Left ventricle myocardium inferior (tissue), 1 donor: ENCODE measurements at places on chromosomes 16 and 17. TPM values are rescaled to one million over a fixed set of nuclear protein-coding genes. Genes with fewer than 3 reads are reported as not detected.

CPHXL2 gene
- total RNA-seq = not detected

AIPL1 gene
- not detected for total RNA-seq

VAT1L gene
- 13.1 TPM for total RNA-seq

GRCh38 chr17:82551779-82552457 lies 32.4 kb downstream of the FOXK2 start:
- no peaks in the 10 kb centered on the region for H3K36me3 ChIP-seq
- peak; percentile 69 for DNase-seq
- H3K4me1 ChIP-seq = peaks cover 76% of the 10 kb centered on the region

DNA sequence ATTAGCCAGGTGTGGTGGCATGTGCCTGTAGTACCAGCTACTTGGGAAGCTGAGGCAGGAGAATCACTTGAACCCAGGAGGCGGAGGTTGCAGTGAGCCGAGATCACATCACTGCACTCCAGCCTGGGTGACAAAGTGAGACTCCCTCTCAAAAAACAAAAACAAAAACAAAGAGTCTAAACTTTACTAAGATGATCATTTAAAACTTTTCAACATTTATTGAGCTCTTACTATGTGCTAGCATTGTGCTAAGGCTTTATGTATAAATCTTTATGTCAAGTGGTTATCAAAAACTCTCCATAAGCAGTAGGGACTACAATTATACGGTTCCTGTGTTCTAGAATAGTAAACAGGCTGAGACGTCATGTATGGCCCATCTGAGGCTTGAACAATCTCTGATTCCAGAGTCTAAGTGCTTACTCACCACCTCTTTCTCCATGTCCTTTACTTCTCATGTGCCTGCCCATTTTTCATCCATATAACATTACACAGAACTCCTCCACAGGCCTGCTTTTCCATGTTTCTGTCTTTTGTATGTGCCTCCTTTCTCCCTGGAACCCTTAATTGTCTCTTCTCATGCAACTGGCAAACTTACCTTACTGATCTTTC lies 66.7 kb downstream of the NUP88 start:
- no peak for DNase-seq
- H3K27me3 ChIP-seq = no peaks in the 10 kb centered on the region
- peaks cover 8% of the 10 kb centered on the region for H3K4me1 ChIP-seq
- H3K36me3 ChIP-seq = peaks cover 92% of the 10 kb centered on the region
- H3K27ac ChIP-seq = no peak overlapping the region

- no peak overlapping the region for H3K27ac ChIP-seq
- H3K4me1 ChIP-seq = no peaks in the 10 kb centered on the region
- no peaks in the 10 kb centered on the region for H3K27me3 ChIP-seq
- no peak for DNase-seq
- H3K36me3 ChIP-seq = no peaks in the 10 kb centered on the region
- no peak overlapping the region for H3K4me3 ChIP-seq
Observed at GRCh38 chr16:4160658-4161430, 44.6 kb upstream of the ADCY9 start.

DNA sequence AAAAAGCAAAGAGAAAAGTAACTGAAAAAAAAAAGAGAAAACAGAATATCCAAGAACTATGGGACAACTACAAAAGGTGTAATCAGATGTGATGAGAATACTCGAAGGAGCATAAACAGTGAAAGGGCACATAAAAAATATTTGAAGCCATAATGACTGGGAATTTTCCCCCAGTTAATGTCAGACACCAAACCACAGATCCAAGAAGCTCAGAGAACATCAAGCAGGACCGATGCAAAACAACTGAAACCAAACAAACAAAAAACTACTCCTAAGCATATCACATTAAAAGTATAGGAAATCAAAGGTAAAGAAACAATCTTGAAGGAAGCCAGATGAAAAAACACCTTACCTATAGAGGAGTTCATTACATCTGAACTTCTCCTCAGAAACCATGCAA lies 27.6 kb upstream of the IRX5 start:
- H3K27me3 ChIP-seq = no peaks in the 10 kb centered on the region
- H3K4me1 ChIP-seq = no peaks in the 10 kb centered on the region

- no peaks in the 10 kb centered on the region for H3K36me3 ChIP-seq
- peaks cover 90% of the 10 kb centered on the region for H3K27me3 ChIP-seq
- DNase-seq = no peak
Observed at GRCh38 chr16:30027588-30028437, 3.3 kb downstream of the TLCD3B start.

DNA sequence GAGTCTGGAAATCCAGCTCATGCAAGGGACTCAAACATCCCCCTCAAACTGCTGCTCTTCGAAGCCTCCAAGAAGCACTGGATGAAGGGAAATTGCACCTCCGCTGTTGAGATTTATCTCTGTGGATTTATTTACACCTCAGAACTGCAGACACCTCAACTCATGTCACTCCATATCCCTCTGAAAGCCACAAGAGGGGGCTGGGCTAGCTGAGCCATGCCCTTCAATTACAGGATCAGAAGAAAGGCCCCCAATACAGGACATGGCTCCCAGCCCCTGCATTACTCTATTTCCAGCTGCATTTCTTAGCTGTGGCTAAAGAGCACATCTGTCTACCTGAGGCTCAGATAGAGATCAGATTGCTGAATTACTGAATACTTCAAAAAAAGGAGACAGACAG lies 103.1 kb upstream of the DYNLRB2 start:
- H3K4me1 ChIP-seq = no peaks in the 10 kb centered on the region
- H3K36me3 ChIP-seq = no peaks in the 10 kb centered on the region
- no peak overlapping the region for H3K4me3 ChIP-seq

DNA sequence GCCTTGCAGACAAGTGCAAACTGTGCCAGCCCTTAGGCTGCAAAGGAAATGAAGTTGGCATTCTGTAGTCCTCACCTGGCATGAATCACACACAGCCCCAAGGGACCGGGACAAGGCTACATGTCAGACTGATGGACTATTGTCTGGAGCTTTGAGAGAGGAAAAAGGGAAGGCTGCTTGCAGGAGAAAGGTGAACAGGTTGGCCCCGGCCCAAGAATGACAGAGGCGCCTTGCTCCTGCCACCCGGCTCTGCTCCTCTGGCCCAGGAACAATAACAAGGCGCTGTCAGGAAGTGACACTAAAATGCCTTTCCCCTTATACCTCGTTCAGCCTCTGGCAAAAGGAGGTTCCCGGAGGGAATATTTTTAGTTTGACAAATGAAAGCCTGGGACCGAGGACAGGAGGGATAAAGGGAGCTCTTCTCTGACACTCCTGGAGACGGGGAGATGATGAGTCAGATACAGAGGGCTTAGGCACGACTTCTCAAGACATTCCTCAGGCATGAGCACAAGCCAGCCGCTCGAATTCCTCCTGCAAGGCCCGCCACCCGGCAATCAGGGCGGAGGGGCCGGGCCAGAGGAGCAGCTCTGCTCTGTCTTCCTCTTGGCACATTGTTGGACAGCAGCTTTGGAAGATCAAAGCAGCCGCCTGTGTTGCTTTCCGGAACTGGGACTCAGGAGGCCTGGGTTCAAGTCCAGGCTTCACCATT lies 105.8 kb downstream of the NOG start:
- H3K4me3 ChIP-seq = no peak overlapping the region
- no peaks in the 10 kb centered on the region for H3K36me3 ChIP-seq
- H3K27me3 ChIP-seq = peaks cover 18% of the 10 kb centered on the region
- DNase-seq = peak; percentile 19
- H3K4me1 ChIP-seq = peaks cover 16% of the 10 kb centered on the region

DNA sequence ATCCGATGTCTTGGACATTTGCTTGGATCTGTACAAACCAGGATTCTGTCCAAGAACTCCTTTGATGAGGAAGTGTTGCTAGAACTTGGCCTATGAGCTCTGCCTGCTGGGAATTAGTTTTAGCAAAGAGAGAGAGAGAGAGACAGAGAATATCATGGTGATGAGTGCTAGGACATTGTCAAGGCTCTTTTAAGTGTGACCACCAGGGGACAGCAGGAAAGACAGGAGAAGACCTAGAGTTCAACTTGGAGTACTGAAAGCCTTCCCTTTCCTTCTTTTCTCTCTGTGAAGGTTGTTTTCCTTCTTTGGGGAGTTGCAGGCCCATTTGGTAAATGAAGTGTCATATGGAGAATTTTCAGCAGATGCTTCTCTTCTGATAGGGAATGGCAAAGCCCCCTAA lies 389.2 kb upstream of the HSBP1 start:
- H3K27me3 ChIP-seq = no peaks in the 10 kb centered on the region
- H3K36me3 ChIP-seq = no peaks in the 10 kb centered on the region
- H3K27ac ChIP-seq = no peak overlapping the region
- no peaks in the 10 kb centered on the region for H3K4me1 ChIP-seq
- H3K4me3 ChIP-seq = no peak overlapping the region

DNA sequence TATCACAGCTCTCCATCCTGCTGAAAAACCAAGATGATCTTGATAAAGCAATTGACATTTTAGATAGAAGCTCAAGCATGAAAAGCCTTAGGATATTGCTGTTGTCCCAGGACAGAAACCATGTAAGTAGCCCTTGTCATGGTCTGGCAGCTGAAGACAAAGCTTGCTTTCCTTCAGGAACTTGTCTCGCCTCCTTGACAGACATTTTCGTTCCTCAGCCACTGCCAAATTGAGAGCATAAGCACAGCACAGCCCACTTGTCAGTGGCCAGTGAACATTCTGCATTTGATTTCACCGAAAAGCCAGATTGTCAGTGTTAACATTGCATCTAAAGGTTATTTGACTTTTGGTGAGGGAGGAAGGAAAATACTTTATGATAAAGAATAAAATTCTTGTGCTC lies 35.6 kb downstream of the MAP3K3 start:
- no peak overlapping the region for H3K4me3 ChIP-seq
- H3K27ac ChIP-seq = no peak overlapping the region
- H3K27me3 ChIP-seq = no peaks in the 10 kb centered on the region
- H3K36me3 ChIP-seq = peaks cover 82% of the 10 kb centered on the region

GRCh38 chr16:31451681-31452351 lies 7.5 kb upstream of the ARMC5 start:
- peaks cover 56% of the 10 kb centered on the region for H3K4me1 ChIP-seq
- DNase-seq = peak; percentile 46
- no peak overlapping the region for H3K4me3 ChIP-seq
- no peaks in the 10 kb centered on the region for H3K36me3 ChIP-seq
